Jurkat, Clone E6-1 (cell line): ENCODE measurements at places on chromosomes 12 and 14.

- DNase-seq: no peak
These were observed 49.2 kb downstream of the FBXW8 start for GRCh38 chr12:116959845-116960514.

- no peak for DNase-seq
These were observed 19.3 kb downstream of the NFKBIA start for GRCh38 chr14:35385042-35385839.

GRCh38 chr12:91483471-91483985 lies 300.9 kb upstream of the DCN start:
- no peak for DNase-seq

GRCh38 chr14:93962701-93963601 lies 13.4 kb downstream of the ASB2 start:
- no peak for DNase-seq

- DNase-seq: no peak
These were observed 113.4 kb upstream of the CPM start for GRCh38 chr12:69046363-69046762.

- DNase-seq: no peak
These were observed 23.3 kb downstream of the STXBP6 start for GRCh38 chr14:25026476-25027137.

DNA sequence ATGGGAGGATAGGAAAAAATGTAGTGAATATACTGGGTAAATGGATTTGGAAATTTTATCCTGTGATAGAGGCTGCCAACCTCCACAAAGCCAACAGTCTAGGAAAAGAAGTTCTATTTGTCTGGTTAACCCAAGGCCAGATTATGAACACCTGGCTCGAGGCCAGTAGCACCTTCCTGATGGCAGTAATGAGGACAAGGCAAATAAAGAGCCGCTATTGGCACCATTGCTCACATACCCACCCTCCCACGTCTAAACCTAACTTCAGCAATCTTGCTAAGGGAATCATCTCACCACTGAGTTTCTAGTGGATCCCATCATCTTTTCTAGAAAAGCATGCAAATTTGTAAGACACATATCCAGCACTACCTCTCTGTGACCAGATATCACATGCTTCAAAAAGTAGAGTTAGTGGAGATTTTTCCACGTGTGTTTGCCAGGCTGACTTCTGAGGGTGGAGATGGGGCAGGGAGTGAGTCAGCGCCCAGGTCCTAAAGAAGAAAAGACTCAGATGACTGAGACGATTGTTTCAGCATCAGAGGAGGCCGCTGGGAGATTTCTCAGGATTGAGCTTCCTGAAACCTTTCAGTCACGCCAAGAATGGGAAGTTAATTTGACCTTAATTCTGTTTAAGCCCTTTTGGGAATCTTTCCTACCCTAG lies 362.9 kb downstream of the EMP1 start:
- no peak for DNase-seq

- DNase-seq: no peak
These were observed 210.9 kb downstream of the LRFN5 start for GRCh38 chr14:41817626-41818025.

GRCh38 chr12:113641426-113642030 lies 169.9 kb upstream of the LHX5 start:
- DNase-seq: no peak

DNA sequence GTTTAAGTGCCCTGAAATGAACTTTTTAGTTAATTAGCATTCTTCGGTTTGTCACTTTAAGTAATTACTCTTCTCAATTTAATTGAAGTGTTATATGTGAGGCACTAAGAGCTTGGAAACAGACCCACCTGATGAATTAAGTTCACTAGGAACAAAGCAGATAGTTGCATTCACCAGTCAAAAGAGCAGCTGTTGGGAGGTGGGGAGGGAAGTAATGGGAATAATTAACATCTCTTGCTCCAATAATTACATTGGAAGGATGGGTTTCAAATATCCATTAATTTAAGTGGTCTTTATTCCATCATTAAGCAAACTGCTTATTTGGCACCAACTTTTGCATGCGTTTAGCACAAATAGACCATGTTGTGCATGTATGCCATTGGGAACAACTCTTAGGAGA lies 667.2 kb downstream of the GALC start:
- DNase-seq: no peak

- DNase-seq: peak; percentile 75
These were observed 48.6 kb upstream of the GTF2A1 start for GRCh38 chr14:81269100-81269978.

DNA sequence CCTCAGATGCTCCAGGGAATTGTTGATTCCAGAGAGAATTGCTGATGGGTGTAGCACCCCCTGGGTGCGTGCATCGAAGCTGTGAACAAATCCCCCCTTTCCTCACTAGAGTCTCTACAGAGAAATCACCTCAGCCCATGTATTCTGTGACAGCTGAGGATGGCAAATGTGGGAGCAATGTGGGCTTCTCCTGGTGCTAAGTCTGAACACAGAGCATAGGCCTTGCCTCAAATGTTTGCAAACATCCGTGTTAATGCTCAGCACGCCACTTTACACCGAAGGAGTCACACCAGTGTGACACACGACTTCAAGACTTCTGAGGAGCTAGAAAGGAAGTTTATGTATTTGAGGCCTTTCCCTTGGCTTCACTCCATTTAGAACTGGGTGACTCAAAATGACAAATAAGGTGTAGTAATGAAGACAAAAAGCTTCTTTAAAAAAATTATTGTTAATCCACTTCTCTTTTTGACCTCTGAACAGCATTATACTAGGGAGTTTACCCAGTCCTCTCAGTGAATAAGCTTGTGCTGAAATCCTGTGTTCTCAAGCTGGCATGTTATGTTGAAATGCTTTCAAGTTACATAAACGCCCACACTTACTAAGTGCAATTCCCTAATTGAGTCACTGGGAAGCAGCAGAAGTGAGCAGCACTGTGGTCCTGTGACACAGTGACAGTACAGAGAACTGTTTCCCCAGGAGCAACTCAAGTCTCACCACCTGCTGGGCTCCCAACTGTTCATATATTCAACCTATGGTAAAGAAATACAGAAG lies 92.9 kb downstream of the FAR2 start:
- no peak for DNase-seq

- DNase-seq: no peak
These were observed 70.2 kb downstream of the TUNAR start for GRCh38 chr14:95946867-95947266.

GRCh38 chr12:108116699-108117098 lies 12.4 kb upstream of the WSCD2 start:
- no peak for DNase-seq

- no peak for DNase-seq
These were observed 74.2 kb downstream of the KICS2 start for GRCh38 chr12:64147875-64148274.

- DNase-seq: peak; percentile 67
These were observed 62.4 kb upstream of the BCL2L14 start for GRCh38 chr12:12008232-12008850.

GRCh38 chr12:65305346-65305950 lies 27.0 kb downstream of the MSRB3 start:
- no peak for DNase-seq

DNA sequence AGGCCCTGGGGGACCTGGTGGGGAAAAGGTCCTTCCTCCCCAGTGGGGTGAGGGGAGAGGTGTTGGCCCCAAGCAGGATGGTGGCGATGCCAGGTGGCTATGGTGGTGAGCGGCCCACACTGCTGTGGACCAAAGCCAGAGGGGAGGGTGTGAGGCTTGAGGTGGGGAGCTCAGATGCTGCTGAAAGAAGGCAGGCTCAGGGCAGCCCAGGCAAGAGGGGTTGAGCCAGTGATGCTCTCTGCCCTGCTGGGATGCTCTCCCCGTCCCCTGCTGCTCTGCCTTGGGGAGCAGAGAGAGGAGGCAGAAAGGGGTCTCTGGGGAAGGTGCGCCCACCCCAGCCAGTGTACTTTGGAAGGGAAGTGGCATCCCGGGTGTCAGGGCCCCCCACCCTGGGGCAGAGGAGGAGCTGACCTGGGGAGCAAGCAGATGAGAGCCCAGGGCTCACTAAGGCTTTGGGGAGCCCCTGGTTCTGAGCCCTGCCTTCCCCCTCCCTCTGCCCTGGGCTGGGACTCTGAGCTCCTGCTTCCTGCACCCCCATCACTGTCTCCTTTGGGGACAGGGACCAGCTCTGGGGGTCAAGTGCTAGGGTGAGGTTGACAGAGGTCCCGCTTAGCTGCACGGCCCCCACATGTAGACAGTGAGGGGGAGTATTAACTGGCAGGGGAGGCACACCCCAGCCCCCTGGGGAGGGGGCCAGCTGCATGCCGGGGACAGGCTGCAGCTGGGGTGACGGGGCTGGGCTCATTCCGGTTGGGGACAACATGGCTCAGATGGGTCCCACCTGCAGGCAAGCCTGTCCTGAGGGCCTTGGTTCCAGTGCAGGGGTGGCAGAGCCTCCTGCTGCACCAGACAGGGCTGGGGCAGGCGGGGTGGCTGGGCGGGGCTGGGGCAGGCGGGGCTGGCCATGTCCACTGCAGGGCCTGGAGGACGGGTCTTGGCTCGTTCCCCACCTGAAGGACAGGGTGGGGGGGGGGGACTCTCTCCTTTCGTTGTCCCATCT lies 124.4 kb downstream of the KIF26A start:
- no peak for DNase-seq

DNA sequence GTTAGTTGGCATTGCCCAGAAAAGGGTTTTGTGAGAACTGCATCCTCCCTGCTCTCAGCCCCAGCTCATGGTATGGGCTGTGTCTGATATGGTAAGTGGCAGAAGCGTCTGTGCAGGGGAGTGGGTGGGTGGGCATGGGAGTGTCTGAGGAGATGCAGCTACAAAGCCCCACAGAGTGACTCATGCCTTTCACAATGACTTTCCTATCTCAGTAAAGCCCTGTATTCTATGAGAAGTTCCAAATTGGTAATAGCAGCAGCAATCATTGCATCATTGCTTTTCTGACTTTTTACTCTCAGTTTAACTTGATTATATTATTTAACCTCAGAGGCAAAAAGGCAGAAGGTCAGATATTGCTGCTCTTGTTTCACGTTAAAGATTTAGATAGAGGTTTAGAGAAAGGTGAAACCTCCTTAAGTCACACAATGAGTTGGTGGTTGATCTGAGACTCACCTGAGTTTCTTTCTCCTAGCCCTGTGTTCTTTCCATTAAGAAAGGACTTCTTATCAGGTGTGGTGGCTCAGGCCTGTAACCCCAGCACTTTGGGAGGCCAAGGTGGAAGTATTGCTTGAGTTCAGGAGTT lies 171.7 kb downstream of the SLC5A8 start:
- no peak for DNase-seq

- DNase-seq: peak; percentile 53
These were observed 768.1 kb upstream of the TBX3 start for GRCh38 chr12:115451780-115452736.

DNA sequence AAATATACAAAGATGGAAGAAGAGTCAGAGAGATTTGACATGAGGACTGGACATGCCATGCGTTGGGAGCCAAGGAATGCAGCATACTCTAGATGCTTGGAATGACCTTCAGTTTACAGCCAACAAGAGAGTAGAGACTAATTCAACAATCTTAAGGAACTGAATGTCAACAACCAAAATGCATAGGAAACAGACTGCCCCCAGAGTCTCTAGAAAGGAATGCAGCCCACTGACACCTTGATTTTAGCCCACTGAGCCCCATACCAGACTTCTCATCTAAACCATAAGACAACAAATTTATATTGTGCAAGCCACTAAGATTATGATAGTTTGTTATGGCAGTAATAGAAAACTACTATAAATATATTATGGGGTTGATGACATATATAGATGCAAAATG lies 611.2 kb downstream of the RPS29 start:
- no peak for DNase-seq

DNA sequence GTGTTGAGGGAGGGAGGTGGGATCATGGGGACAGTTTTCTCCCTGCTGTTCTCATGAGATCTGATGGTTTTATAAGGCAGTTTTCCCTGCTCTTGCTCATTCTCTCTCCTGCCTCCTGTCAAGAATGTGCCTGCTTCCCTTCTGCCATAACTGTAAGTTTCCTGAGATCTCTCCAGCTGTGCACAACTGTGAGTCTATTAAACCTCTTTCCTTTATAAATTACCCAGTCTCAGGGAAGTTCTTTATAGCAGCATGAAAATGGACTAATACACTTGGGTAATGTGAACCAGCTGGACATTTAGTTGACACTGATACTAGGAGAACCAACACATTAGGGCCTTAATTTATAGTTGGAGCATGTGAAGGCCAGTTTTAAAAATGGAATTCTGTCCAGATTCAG lies 12.4 kb upstream of the CCDC91 start:
- DNase-seq: no peak

GRCh38 chr12:97466621-97467020 lies 4.0 kb downstream of the RMST start:
- no peak for DNase-seq

GRCh38 chr12:71591601-71592000 lies 72.0 kb downstream of the ZFC3H1 start:
- no peak for DNase-seq

- no peak for DNase-seq
These were observed 31.7 kb upstream of the GPRC5A start for GRCh38 chr12:12859690-12860089.

DNA sequence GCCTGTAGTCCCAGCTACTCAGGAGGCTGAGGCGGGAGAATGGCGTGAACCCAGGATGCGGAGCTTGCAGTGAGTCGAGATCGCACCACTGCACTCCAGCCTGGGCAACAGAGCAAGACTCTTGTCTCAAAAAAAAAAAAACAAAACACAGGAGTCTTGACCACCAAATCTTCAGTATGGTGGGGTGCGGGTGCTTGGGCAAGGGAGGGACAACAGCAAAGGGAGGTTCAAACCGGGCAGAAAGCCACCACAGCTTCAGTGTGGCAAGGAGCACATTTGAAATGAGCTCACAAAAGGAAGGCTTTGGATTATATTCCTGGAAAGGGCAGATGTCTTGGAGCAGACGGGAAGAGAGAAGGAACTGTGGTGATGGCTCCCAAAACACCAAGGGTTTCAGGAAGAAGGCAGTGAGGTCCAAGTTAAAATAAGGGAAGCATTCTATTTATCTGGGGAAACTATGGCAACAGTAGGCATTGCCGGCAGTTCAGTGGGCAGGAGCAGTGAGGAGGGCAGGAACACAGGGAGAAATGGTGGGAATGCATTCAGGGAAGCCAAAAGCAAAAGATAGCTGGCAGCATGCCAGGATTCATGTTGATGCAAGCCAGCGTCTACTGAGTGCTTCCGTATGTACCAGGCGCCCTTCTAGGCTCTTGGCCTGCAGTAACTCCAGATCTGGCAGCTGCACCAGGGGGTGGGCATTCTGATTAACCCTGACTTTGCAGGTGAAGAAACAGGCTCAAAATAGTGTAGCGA lies 51.0 kb upstream of the SRSF5 start:
- no peak for DNase-seq

- no peak for DNase-seq
These were observed 246.9 kb downstream of the DPF3 start for GRCh38 chr14:72646861-72647528.

DNA sequence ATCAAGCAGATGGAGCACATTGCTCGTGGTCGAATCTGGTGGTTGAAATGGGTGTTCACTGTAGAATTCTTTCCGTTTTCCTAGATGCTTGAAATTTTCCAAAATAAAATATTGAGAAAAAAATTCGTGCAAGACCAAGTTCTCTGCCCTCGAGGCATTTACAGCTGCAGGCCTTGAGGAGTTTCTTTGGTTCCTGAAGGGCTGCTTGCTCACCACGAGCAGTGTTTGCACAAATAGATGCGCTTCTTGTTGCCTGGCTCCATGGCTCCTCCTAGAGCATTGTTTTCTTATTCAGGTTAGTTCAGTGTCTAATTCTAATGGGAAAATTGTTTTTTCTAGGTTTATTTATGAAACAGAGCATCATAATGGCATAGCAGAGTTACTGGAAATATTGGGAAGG lies 74.5 kb upstream of the DYNC1H1 start:
- DNase-seq: no peak
